ENCODE measurements at places on chromosomes 4 and X.

GRCh38 chr4:48109413-48110263 is 24.4 kb downstream of the TXK start:
- no peak for DNase-seq

- peak; percentile 16 for DNase-seq
These were observed at the start of gene EPGN for GRCh38 chr4:74308215-74308614. Gene EPGN (plus strand): TSS chr4:74308470. CDS start chr4:74308534, 64 bp downstream.

DNA sequence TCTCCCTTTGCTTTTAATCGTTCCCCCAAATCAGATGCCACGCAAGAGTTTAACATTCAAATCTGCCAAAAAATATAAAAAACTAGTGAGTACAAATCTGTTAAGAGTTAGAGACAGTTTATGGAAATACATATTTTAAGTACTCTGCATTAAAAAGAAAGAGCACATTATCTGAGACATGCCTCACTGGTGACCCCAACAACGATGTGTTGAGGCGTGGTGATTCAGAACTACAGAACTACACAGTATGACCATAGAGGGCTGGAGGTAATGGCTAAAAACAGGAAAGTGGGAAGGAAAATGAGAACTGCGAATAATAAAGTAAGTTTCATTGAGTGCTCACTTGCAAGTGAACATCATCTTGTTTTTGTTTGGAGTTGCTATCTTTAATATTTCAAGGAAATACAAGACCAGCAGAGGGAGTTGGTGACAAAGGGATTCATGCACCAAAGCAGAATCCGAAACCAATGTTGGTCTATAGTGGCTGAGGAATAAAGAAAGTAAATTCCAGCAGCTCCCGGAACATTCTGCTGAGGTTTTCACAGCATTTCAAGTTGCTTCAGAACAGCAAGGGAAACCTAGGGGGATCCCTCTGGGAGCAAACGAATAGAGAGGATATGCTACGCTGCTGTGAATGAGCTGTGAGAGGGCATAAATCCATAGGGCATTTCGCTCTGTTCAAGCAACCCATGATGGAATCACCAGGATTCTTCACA is 92.2 kb downstream of the DCHS2 start:
- no peak for DNase-seq

DNA sequence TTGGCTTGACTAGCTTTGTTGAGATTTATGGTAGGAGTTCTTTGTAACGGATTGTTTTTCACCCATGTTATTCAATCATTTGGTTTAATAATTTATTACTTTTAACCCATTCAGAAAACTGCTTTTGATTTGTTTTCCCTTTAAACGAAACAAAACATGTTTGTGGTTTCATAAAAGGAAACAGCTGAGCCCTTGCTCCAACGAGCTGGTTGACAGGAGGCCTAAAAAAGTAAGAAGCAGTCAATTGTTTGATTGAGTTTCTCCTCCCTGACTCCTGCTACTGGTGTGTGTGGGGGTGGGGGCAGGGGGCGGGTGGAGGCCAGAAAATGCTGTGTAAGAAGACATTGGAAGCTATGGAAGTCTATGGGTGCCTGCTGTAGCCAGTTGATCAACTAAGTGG is 102.8 kb downstream of the CHRDL1 start:
- no peak for DNase-seq

DNA sequence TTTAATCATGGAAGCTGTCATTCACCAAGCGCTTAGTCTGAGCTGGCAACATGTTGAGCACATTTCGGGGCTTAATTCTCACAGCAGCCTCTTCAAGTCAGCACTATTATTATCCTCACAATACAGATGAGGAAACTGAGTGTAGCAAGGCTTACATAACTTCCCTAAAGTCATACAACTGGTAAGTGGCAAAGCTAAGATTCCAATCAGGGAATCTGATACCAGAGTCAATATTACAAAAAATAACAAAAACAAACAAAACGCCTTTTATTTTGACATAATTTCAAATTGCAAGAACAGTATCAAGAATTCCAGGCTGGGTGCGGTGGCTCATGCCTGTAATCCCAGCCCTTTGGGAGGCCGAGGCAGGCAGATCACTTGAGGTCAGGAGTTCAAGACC is 120.4 kb upstream of the DUSP21 start:
- DNase-seq = no peak

DNA sequence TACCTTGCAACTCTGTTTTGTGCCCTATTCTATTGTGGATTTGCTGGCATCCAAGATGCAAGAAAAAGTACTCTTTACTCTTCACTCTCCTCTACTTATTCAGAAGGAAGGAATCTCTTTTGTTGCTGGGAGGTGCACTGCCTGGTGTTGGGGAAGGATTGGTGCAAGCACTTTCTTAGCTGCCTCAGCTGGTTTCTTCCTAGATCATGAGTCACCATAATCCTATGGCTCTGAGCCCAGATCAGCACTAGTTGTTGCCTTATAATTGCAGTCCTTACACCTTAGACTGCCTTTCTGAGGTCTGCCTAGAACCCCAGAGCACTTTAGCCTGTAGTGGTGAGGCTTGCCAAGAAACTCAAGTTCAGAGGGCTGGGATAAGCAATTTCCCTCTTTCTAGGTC is 37.0 kb upstream of the CT83 start:
- DNase-seq = no peak

Data from activated CD4-positive, alpha-beta T cell treated with anti-CD3 and anti-CD28 coated beads for 36 hours (primary cell).